ENCODE measurements at places on chromosomes 7 and 10.

GRCh38 chr7:34406848-34407530 lies 251.0 kb upstream of the NPSR1 start:
- no peak for DNase-seq

DNA sequence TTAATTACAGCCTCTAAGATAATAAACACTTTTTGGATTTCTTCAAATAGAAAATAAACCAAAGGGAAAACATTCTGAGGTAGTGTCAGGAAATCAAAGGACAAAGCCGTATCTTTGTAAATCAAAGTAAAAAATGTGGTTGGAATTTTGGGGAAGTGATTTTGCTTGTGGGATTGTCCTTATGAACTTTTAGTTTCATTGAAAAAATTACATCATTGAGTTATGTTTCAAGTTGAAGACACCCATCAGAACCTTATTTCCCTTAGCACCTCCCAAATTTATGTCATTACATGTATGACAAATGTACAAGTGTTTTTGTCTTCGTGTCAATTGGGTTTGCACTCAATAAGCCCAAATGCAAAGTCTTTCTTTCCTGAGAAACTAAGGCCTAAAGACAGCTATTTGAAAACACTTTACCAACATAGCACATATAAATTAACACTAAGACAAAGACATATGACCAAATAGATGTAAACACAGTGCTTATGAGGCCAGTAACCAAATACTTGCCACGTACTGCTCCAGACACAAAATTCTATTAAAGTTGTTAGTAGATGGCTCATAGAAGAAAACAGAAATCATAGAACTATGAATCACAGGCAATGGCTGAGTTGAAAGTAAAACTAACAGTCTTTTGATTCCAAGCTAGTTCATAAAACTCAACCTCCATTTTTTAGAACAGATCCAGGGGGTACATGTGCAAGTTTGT lies 26.9 kb upstream of the LAMB4 start:
- DNase-seq = no peak

- DNase-seq = no peak
These were observed 324.1 kb downstream of the LRMDA start for GRCh38 chr10:75755528-75755927.

- no peak for DNase-seq
These were observed 3.5 kb upstream of the AKR1B1 start for GRCh38 chr7:134462337-134462925.

DNA sequence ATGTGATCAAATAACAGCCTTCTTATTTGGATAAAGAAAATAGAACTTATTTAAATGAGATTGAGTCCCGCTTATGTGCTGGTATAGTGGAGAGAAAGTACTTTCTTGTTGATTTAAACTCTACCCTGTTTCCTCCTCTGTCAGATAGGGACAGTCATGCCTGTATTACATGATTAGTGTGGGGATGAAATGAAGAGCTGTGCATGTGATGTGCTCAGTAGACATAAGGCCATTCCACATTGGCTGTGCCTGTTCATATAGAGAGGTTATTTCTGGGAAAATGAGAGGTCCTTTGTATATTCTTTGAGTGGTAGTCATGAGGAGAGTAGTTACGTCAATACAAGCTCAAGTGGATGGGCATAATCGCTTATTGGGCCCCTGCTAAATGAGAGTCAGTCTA lies 5.7 kb downstream of the MTURN start:
- DNase-seq = no peak

- no peak for DNase-seq
These were observed 31.6 kb upstream of the AKR1C1 start for GRCh38 chr10:4931587-4931986.

DNA sequence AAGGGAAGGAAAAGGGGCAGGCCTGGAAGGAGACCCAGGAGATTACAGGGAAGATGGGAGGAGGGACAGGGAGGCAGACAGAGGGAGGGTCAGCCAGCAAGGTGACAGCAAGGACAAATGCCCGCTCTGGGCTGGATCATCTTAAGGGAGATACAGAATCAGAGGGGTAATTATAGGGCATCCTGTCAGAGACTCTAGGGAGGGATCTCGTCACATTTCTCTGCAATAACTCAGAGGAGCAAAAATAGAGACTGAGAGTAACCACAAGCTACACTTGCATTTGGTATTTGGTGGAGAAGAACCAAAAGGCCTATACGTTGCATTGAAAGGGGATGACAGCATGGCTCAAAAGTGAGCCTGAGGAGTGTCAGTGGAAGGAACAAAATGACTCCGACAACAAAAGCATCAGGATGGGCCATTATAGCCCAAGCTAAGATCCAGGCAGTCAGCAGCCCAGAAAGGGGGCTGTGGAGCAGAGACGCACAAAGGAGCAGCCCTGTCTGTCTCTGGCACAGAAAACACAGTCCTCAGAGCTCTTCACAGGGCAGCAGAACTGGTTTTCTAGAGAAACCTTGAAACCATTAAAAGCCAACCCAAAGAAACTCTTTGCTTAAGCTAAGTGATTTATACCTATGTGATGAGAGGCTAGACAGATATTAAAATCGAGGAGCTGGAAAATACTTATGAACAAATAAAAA lies 430.2 kb upstream of the VSTM2A start:
- no peak for DNase-seq

GRCh38 chr7:74267756-74268565 lies 13.8 kb upstream of the RFC2 start:
- no peak for DNase-seq

- DNase-seq = no peak
These were observed 10.0 kb downstream of the FOXK1 start for GRCh38 chr7:4692055-4692454.

DNA sequence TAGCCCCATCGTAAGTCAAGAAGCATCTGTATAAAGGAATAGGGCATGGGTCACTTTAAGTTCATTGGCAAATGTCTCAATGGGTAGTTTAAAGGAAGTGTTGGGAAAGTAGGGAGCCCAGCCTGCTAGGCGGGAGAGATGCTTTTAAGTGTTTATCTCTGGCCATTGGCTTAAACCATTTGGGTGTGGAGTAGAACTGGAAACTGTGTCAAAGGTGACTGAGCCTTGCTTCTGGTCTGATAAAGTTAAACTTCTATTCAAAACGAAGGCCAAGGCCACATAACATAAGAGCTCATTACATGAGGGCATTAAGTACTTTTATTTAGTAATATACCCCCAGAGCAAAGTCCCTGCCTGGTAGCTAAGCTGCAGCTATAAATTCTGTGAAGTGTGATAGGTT lies 148.7 kb downstream of the SPAG6 start:
- no peak for DNase-seq

DNA sequence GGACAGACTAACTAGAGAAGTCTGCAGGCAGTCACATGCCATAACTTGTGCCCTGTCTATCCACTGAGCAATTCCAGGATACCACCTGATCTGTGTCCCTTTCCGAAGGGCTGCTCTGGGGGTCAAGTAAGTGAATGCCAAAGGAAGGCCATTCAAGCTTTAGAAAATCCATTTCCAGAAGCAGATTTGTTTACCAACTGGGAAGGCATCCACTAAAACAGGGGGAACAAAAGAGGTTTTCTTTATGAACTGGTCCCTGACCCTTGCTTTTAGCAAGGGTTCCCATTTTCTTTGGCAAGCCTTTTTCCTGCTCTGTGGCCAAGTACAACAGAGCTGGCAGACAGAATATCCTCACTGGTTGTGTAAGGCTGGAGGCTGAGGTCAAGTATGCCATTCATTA lies 36.5 kb downstream of the ITPRID1 start:
- no peak for DNase-seq

DNA sequence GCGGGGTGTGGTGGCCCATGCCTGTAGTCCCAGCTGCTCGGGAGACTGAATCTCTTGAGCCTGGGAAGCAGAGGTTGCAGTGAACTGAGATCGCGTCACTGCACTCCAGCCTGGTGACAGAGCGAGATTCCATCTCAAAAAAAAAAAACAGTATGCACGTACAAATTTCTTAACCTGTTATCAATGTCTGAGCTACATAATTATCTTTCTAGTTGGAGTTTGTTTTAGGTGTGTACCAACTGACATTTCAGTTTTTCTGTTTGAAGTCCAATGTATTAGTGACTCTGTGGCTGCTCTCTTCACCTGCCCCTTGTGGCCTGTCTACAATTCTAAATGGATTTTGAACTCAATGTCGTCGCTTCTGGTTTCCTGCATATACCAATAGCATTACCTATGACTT lies 40.3 kb downstream of the CD36 start:
- DNase-seq = no peak

DNA sequence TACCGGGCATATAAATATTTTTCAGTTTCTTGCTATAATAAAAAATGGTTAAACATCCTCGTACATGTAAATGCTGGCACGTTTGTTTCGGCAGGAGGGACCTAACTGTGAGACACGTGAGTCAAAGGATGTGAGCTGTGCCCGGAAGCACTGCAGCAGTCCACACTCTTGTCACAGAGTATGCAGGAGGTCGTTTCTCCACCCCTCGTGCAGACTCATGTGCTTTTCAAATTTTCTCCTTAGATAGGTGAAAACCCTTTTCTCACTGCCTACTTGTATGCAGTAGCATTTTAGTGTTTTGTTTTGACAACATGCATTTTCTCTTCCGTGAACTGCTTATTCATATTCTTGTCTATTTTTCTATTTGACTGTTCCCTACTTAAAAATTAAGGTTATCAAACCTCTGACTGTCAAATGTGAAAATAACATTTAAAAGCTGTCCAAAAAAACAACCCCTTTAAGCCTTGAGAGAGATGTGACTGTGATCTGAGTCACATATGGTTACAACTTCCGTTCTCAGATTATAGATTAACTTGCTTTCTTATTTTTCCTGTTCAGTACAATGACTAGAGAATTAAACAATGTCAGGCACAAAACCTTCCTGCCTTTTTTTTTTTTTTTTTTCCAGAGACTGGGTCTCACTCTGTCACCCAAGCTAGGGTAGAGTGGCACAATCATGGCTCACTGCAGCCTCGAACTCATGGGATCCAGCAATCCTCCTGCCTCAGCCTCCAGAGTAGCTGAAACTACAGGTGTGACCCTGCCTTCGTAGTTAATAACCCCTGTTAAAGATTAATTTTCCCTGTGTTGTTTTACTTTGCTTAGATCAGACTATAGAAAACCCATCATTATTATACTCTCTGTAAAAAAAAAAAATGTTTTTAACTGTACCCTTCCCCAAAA lies 45.1 kb downstream of the DPY19L1 start:
- no peak for DNase-seq

- no peak for DNase-seq
These were observed 447.6 kb upstream of the NPVF start for GRCh38 chr7:25675789-25676474.
